ENCODE measurements at places on chromosomes 12 and 14.

DNA sequence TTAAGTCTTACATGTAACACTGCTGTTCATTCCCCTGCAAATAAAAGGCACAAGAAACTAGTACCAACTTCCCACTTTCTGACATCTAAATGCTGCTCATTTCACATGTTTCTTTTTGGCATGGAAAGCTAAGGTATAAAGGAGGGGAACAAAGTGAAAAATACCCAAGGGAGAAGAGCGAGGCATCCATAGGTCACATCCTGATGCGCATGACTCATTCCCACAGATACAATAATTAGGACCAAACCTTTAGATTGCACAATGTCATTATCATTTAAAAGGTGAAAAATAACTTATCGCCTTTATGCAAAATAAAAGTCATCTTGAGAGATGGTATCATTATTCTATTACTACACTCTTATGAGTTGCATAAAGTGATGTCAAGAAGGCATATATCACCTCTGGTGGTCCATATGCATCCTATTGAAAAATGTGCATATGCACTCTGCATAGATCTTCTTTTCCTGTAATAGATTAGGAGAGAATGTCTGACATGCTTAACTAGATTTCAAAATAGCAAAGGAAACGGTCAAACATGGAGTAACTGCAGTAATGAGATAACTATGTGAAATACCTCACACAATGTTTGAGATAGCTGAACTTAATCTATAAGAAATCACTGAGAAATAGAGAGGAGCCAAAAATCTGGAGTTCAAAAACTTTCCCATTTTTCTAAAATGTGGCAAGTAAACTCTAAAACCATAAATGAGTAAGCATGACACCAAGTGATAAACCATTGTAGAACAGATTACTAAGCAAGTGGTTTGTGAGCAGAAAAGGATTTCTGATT is 382.5 kb upstream of the TMTC1 start:
- DNase-seq, result no peak

DNA sequence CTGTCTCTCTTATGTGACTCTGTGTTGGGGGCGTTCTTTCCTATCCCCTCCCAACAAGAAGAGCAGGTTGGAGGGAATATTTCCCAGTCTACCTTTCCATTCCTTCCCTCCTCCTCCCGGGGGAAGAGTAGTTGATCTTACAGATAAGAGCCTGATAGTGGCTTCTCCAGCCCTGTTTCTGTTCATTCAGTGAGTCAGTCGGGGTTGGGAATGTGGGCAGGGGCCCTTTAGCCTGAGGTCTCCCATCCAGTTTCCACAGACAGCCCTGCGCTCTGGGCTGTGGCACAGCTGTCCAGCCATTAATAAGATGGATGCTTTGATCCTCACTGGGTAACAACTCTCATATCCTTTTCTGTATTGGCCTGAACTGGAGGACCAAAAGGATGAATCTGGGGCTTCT is 18.1 kb upstream of the PPP1R1A start:
- DNase-seq, result peak; percentile 22

DNA sequence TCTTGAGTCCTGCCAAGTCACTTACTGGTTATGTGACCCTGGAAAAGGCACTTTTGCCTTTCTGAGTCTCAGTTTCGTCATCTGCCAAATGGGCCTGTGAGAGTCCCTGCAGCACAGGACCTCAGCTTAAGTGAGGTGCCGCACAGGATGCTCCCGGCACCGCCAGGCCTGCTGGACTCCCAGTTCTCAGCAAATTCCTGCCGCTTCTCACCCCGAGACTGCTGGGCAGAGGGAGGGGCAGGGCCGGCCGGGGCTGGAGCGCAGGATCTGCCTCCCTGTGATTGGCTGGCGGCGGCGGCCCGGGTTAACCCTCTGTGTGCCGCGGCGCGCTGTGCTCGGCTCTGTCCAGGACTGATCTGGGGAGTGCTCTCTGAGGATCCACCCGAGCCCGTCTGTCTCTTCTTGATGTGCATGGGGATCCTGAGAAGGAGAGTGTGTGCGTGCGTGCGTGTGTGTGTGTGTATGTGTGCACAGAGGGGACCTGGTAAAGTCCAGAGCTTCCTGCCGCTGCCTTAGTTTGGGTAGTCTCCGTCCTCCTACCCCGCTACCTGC is 8.6 kb downstream of the SETD1B start:
- peak; percentile 91 for DNase-seq

GRCh38 chr12:121611306-121611705 is 15.0 kb upstream of the ORAI1 start:
- peak; percentile 91 for DNase-seq

DNA sequence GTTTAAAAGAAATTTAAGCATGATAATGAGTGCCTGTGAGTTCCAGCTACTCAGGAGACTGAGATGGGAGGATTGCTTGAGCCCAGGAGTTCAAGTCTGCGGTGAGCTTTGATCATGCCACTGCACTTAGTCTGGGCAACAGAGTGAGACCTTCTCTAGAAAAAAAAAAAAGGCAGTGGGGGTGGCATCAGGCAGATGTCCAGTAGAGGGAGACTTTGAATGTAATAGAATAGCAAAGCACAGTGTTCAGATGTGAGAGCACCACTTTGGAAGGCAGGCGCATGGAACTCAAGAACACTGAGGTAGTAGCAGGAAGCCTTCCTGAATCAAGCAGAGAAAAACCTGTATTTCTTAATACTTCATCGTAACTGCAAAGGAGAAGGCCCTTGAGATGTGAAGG is 394.5 kb upstream of the GARIN6 start:
- DNase-seq, result no peak

DNA sequence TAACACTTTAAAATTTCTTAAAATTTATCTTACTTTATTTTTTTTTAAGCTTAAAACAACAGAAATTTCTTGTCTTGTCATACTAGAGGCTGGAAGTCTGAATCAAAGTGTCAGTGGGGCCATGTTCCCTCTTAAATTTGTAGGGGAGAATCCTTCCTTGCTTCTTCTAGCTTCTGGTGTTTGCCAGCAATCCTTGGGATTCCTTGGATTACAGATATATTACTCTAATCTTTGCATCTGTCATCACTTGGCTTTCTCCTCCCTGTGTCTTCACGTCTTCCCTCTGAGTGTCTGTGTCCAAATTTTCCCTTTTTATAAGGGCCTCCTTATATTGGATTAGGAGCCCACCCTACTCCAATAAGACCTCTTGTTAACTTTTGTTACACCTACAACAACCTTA is 135.6 kb upstream of the PTPRB start:
- DNase-seq, result no peak

DNA sequence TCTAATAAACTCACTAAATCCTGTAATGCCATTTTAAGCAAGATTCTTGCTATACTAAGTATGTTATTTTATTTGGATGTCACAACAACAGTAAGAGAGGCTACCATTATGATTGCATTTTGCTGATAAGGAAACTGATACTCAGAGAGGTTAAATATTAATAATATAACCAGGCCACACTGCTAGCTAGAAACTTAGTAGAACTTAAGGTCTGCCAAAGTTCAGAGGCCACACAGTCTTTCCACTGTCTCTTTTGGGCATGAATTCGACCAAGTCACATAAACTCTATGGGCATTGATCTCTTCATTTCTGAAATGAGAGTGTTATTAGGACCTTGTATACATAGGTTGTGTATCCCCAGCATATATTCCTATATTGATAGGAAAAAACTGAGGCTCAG is 147.9 kb downstream of the SYNE2 start:
- no peak for DNase-seq

DNA sequence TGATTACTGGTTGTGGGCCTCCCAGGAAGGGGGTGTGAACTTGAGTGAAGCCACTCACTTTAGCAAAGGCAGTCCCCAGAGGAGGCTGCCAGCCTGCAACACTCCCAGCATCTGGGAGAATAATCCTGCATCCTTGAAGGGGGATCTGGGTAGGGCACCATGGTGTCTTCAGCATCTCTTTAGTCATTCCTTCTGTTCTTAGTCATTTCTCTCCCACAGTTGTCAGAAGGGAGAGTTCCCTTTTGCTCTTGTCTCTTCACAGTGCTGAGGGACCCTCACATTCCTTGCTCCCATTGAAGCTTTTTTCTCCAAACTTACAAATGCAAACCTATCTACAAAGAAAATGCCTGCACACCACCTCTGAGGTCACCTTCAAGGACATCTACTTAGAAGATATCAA is 48.1 kb upstream of the CIT start:
- DNase-seq, result no peak

- no peak for DNase-seq
These were observed 95.4 kb downstream of the KCNK10 start for GRCh38 chr14:88227693-88228092.

DNA sequence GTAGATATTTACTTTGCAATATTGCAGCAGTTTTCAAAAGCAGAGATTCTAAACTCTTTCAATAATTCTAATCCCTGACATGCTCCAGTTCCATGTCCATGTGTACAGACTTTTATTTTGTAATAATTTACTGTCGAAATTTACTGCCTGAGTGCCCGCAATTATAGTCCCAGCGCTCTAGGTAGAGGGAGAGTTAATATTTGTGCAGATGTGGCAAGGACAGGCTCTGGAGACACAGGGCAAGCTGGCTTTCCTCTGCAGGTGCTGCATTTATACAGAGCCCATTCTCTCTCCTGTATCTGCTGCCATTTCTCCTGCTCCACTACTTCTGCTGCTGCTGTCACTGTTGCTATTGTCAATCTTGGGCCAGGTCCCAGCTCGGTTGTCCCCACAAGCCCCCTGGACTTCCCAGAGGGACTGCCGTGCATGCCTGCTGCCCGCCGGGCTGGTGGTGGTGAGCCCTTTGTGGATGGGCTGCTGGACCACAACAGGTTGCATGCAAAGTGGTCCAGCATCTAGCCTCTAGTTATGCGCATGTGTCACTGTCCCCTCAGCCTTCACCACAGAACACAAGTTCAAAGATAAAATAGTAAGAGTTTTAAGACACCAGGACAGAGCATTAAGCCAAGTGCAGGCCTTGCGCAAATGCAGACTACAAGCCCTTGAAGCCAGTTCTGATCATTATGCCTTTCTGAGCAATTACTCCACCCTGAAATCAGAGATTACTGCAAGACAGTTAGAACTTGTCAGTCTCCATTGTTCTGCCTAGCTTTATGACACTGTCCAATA is 40.8 kb upstream of the CSRP2 start:
- no peak for DNase-seq

DNA sequence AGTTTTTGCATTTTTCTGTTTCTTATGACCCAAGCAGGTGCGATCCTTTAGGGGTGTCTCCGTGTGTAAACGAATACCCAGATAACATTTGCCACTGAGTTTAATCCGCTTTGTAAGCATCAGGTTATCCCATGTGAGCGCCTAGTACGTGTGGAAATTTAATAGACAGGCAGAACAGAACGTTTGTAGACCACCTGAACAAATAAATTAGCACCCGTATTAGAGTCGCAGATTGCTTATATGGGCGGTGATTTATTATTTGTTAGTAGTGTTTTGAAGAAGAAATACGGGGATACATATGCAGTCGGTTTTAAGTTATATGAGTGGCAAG is 325 bp downstream of the C12orf60 start:
- no peak for DNase-seq

GRCh38 chr14:76863724-76864407 is 37.7 kb downstream of the LRRC74A start:
- no peak for DNase-seq

- DNase-seq, result no peak
These were observed 224.2 kb upstream of the EEA1 start for GRCh38 chr12:93153321-93153720.

DNA sequence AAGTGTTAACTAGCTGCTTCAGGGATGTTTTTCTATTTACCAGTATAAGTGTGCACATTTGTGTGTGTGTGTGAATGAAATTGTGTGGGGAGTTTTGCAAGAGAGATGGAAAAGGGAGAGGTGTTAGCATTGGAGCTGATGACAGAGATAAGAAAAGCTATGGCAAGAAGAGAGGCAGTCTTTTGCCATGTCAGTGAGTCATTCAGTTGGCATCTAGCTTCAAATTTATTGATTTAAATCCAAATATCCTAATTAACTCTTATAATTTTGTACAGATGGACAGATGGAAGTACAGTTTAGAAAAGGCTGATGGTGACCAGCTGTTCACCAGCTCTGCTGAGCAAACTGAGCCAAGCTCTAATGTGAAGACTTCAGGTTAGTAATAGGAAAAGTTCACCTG is 3.3 kb upstream of the BHLHE41 start:
- DNase-seq, result no peak

DNA sequence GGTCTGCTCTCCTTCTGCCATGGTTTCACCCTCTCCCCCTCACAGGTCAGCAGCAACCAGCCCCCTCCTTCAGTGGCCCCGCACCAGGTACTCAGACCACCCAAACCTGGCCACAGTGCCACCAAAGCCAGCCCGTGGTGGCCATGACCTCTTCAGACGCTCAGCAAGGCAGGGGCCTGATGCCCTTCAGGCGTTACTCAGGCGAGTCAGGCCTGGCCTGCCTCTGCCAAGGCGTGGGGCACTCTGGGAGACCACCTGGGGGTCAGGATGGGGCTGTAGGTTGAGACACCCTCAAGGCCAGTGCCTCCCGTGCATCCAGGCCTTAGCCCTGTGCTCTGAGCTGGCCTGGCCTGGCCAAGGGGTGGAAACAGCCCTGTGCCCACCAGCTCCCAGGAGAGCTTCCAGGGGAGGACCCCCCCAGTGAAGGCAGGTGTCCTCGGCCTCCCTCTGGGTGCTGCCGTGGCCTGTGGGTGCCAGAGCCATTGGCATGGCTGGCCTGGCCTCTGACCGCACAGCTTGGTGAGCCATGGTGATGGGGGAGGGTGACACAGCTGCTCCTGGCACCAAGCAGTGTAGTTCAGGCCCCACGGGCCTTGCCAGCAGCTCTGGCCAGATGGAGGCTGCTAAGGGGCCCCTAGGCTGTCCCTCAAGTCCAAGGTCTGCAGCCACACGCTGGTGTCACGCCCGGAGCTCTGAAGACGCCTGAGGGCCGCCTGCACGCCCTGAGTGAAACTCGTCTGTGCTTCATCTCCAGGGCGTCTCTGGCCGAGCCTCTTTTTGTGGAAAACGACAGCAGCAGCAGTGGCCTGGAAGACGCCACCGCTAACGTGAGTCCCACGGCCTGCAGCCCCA is 15.1 kb downstream of the XRCC3 start:
- no peak for DNase-seq

DNA sequence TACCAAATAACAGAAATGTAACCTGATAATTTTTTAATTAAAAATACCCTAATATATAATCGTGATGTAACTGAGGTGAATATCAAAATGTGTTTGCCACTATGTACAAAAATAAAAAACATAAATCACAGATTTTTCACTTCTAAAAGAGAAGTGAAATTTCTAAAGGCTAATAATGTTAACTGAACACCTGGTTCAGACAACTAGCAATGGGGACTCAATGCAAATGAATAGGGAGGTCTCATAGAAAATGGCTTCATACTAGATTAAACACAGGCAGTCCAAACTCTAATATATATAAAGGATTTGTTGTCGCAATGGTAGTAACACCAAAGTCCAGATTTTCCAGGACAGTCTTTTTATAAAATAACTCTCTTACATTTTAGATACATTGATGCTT is 365.4 kb upstream of the ATP2B1 start:
- no peak for DNase-seq

DNA sequence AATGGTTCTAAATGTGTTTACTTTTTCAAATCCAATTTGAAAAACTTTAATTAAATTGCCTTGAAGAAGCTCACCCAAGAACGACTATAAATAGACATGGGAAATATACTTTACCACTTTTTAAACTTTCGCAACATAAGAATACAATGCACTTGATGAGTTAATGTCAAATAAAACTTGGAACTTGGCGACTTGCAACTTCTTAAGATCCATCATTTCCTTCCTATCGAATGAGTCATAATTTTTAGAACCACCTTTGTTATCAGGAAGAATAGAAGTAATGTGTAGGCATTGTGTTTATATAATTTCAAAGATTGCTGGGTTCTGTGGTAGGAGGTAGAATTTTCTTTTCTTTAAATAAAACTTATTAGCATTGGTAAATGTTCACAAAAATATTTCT is 1417.4 kb upstream of the FLRT2 start:
- no peak for DNase-seq

All from H9 (cell line).